Heart right ventricle (tissue), 16 donors: ENCODE measurements at places on chromosomes 6 and 20. TPM values are rescaled to one million over a fixed set of nuclear protein-coding genes. Genes with fewer than 3 reads are reported as not detected.

The TTBK1 gene
- polyA plus RNA-seq: 0.22 TPM

The SLC35D3 gene
- polyA plus RNA-seq: 0.04 TPM

DNA sequence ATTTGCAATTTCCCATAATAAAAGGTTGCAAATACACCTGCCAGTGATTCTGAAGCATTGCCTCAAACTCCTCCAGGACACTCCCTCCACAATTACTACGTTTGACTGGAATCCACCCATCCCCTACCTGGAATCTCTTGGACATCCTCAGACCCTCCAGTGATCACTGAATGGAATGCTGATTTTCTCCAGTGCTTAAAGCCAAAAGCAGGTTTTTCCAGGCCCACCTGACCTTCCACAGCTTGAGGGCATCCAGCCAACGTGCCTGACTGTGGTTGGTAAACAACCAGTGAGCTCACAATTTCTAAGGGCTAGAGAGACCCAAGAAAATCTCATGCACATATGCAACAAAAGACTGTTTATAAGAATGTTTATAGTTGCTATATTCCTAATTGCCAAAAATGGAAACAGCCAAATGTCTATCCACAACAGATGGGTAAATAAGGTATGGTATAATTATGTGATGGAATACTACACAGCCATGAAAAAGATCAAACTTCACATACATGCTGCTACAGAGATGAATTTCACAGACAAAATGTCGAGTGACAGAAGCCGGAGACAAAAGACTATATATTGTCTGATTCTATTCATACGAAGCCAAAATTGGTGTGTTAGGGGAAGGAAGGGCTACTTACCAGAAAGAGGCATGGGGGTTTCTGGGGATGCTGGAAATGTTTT is 147.1 kb upstream of the RREB1 start:
- DNase-seq: no peak

DNA sequence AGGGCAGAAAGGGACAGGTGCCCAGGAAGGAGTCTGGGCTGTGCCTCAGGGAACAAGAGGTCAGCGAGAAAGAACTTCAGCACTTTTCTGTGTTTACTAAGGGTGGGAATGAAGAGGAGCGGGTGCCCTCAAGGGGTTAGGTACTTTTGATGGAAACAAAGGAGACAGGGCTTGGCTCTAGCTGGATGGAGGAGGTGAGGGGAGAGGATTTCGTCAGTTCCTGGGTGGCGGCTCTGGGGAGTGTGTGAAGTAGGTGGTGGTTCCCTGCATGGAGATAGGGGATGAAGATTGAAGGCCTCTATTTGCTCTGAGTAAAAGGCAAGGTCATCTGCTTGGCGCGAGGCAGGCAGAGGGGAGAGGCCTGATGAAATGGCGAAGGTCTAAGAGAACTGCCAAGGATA is 40.0 kb upstream of the ANKRD60 start:
- DNase-seq: no peak

- no peak for DNase-seq
Measured at GRCh38 chr6:110705543-110705942, 109.7 kb downstream of the CDK19 start.
